A549 treated with DMSO at 1 μM for 4 hours (cell line): ENCODE measurements at places on chromosomes 16 and 17. TPM values are rescaled to one million over a fixed set of nuclear protein-coding genes. Genes with fewer than 3 reads are reported as not detected.

The TEX14 gene
- 0.08 to 0.14 TPM (median 0.10 TPM) in 4 of 5 replicates, not detected in the other for total RNA-seq

The KRTAP16-1 gene
- not detected in 5 replicates for total RNA-seq

The ABCA10 gene
- total RNA-seq: 0.15 to 0.24 TPM (median 0.22 TPM) in 5 replicates

The ITGAD gene
- total RNA-seq: not detected in 5 replicates

The KRTAP4-1 gene
- 0.15 to 0.30 TPM (median 0.20 TPM) in 4 of 5 replicates, not detected in the other for total RNA-seq

The ENPP7 gene
- not detected in 5 replicates for total RNA-seq

The PRR35 gene
- 0.05 to 0.17 TPM (median 0.09 TPM) in 5 replicates for total RNA-seq

The BRICD5 gene
- total RNA-seq: 3.1 to 5.9 TPM (median 5.4 TPM) in 5 replicates

The TBC1D26 gene
- not detected in 5 replicates for total RNA-seq

The CEMP1 gene
- 0.06 to 0.07 TPM in 2 of 5 replicates, not detected in the others for total RNA-seq

The ZNF205 gene
- 10.9 to 15.0 TPM (median 12.1 TPM) in 5 replicates for total RNA-seq

The WNT9B gene
- not detected in 5 replicates for total RNA-seq

The KRT32 gene
- not detected in 5 replicates for total RNA-seq

The MT1M gene
- not detected in 5 replicates for total RNA-seq

The TSNAXIP1 gene
- 0.32 to 0.56 TPM (median 0.47 TPM) in 5 replicates for total RNA-seq
